Natural killer cell treated with Interleukin-12 subunit alpha and Interleukin-12 subunit beta and Interleukin-15 and Interleukin-18, amount 100 ng/mL, for 72 hours (primary cell): ENCODE measurements at places on chromosomes 4 and X.

- DNase-seq, result no peak
Measured at GRCh38 chr4:69833251-69833650, 26.7 kb downstream of the SULT1E1 start.

GRCh38 chr4:11625211-11625610 is 196.5 kb upstream of the HS3ST1 start:
- no peak for DNase-seq

- no peak for DNase-seq
Measured at GRCh38 chr4:81205302-81205701, 9.7 kb downstream of the PRKG2 start.

DNA sequence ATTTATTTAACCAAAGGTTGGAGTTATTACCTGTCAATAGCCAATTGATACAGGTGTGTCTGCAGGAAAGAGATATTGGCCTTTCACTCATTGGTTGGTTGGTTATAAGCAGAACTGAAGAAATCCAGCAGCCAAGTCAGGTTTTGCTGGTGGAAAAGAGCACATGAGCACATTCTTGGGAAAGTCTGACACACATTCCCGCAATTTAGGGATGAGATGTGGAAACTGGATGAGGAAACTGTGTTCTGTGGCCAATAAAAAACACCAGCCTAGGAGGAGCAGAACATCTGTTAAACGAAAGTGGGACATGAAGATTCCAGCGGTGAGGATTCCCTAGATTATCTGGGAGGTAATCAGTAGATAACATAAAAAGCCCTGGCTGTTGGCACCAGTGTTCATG is 567.4 kb upstream of the CPEB2 start:
- no peak for DNase-seq

- no peak for DNase-seq
Measured at GRCh38 chr4:17915439-17915838, 104.7 kb downstream of the NCAPG start.

GRCh38 chr4:186719925-186720694 is 3.5 kb downstream of the FAT1 start:
- no peak for DNase-seq

DNA sequence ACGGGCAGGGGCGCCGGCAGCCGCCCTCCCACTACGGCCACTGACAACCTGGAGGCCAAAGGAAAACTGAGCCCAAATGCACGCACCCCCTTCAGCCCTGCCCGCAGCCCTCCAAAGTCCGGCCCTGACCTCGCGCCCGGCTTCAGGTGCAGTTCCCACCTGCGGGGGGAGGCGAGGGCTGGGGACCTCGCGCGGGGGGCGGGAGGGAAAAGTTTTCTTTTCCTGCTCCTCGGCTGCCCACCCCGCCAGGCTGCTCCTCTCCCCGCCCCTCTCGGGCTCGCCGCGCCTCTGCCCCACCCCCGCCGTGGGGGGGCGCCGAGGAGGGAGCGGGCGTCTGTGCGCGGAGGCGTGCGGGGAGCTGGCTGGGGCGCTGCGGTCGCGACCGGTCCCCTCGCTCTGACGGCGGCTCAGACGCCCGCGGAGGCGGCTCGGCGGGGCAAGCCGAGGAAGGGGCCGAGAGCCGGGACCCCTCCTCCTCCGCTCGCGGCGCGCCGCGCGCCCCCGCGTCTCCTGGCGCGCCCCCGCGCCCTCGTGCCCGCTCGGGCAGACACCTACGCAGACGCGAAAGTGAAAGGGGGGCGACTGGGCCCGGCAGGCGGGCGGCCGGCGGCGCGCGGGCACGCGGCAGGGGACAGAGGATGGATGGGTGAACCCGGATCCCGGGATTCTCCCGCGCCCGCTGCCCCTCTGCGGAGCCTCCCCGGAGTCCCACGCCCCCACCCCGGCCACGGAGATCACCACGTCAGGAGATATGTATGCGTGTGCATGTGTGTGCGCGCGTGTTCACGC is 3.1 kb upstream of the NR3C2 start:
- DNase-seq, result peak; percentile 72

DNA sequence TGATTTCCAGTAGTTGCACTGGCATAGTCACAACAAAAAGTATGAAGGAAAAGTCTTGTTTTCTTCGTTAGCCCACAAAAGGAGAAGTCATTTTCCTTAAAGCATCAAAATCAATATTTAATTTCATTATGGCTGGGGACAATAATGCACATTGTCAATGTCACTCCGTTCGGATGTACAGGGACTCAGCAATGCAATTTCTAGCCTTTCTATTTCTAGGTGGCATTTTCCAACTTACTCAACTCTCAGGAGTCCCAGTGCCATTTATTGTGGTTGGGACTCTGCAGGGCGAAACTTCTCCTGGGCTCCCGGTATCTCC is 99.6 kb downstream of the CEP135 start:
- DNase-seq, result no peak

- DNase-seq, result no peak
Measured at GRCh38 chr4:17528551-17529165, 13.7 kb downstream of the CLRN2 start.

DNA sequence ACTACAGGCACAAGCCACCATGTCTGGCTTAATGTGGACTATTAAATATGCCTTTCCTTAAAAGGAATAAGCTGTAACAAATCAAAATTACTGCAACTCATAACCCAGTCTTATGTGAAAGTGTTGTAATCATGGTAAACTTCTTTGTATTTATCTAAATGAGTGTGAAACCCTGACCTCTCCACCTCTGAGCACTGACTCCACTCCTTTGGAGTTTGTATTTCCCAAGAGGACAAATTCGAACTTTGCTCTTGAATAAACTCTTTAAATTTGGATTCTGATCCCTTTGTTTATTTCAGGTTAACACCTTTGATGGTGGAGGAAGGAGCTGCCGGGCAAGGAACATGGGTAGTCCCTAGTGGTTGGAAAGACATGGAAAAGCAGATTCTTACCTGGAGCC is 48.3 kb upstream of the FAM9A start:
- DNase-seq, result no peak

DNA sequence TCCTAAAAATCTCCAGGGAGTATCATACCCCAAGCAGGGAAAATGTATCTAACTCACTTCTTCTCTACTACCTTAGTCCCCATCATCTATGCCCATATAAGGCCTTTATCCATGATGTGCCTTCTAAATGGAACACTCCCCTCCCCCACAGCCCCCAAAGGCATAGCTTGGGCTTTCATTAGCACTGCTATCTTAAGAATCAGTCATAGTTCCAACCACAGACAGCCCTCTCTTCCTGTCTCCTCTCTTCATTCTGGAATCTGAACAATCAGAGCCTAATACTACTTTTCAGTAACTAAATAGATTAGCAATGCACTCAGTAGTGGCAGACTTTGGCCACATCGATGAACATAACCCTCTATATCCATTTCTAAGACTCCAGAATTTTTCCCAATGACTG is 313.2 kb upstream of the DKK2 start:
- DNase-seq, result no peak

- DNase-seq, result no peak
Measured at GRCh38 chr4:120520761-120521160, 401.8 kb downstream of the PRDM5 start.

DNA sequence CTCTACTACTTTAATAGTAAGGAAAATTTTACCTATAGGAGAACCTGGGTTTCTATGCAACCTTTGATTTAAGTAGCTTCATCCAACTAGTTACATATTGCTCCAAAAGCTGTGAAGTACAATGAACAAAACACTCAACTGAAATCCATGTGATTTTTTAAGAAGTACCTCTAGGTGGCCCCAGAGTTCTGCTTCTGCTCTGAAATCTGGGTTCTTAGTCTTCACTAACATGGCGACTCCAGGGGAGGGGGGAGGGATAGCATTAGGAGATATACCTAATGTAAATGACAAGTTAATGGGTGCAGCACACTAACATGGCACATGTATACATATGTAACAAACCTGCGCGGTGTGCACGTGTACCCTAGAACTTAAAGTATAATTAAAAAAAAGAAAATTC is 73.4 kb upstream of the MAGEB2 start:
- no peak for DNase-seq

DNA sequence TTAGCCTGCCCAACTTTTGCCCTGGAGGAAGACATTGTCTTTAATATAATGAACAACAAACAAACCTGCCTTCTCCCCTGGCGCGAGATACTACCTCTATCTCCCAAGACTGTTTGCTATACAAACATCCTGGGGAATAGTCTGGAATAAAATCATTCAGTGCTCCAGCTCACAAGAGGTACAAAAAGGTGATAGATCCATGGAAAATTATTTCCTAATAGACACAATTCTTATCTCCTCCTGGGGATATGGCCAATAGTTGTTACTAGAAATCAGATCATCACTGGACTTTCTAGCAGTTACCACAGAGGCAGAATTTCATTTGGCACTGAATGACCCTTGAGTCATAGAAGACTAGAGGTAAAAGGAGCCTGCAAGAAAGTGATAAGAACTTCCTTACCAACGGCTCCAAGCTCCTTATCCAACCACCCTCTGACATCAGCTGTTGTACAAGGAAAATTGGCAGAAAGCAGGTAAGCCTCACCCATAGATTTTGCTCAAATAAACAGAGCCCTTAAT is 38.1 kb downstream of the MID1 start:
- no peak for DNase-seq

DNA sequence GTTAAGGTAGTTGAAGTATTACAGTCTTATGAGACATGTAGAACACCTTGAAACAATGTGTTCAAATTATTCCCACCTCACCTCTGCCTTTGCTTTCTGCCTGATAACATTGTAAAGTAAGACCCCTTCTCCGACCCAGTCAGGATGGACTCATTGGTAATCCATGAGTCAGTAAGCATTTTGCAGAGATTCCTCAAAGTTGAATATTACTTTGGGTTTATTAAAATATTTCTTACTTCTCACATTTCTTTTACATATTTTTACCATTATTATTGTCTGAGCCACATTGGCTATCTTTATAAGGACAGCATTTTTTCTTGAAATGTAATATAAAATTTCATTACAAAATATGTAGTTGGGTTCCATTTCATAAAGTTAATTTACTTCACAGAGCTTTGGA is 201.6 kb downstream of the BMPR1B start:
- no peak for DNase-seq

DNA sequence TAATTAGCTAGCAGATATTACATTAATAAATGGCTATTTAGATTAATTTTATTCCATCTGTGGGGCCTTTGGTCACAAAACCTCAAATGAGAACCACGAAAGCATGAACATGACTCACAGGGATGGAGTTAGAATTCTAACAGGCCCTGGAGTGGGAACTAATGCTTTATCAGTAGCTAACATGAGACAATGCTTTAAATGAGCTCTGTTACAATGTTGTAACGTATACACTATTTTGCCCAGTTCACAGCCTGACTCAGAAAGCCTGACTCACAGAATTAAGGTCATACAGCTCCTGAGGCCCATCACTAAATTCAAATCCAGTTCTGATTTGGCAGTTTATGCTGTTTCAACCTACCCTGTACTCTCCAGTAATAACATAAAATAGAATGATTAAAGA is 23.2 kb downstream of the VEGFC start:
- DNase-seq, result no peak
